ENCODE measurements at places on chromosomes 12 and 14.

- DNase-seq = no peak
Measured at GRCh38 chr12:105409801-105410471, 79.4 kb downstream of the C12orf75 start.

- no peak for DNase-seq
Measured at GRCh38 chr14:103138301-103139131, 15.3 kb downstream of the TNFAIP2 start.

GRCh38 chr14:55508676-55509075 lies 68.3 kb upstream of the TBPL2 start:
- DNase-seq = no peak

DNA sequence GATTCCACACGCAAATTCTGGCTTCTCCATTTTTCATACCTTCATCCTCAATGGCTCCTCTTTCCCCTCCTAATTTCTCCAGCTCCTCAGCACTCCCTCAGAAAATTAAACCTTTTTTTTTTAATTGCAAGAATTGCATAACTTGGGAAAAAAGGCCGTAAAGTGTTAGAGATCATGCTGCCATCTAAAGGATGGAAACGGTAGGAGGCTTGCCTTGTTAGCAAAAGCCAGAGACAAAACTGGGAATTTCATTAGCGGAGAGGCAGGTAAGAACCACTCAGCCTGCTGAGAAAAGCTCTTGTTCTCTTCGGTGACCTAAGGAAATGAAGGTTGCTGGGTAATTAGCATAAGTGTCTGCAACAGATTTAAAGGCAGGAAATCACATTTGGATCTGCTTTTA lies 204.3 kb downstream of the AEBP2 start:
- DNase-seq = no peak

GRCh38 chr14:101980700-101981099 lies 16.3 kb downstream of the DYNC1H1 start:
- peak; percentile 9 for DNase-seq

Measured in HL-60 (cell line).